ENCODE measurements at places on chromosomes 1 and 21.

DNA sequence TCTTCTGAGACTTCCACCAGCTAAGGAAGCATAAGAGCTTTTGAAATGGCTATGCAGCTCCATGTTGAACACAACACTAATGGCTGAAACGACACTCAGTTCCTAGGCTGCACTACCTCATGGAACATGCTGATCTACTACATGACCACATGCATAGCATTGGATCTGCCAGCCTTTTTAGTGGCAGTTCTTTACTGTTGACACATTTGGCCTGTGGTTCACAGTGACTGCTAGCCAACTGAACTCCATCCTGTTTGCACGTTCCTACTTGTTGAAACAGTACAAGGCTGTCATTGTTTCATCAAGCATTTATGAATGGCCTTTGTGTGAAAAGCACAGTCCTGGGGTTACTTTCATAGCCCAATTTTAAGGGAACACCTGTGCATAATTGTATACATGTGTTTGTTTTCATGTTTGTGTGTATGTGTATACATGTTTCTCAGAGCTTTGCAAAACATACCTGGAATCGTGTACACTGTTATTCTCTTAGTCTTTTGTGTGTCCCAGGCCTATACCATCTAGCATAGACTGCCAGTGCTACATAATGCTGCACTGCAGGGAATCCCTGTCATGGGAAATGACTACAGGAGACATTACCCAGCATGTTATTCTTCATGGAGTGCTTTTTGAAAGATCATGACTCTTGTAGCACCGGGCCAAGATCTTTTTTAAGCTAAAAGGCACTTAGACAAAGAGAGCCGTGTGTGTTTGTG is 179.6 kb upstream of the ESRRG start:
- DNase-seq = peak; percentile 83

GRCh38 chr1:52238887-52239707 is 97.2 kb downstream of the ZFYVE9 start:
- no peak for DNase-seq

GRCh38 chr1:158067662-158068061 is 74.2 kb downstream of the KIRREL1 start:
- DNase-seq = no peak

- DNase-seq = no peak
Measured at GRCh38 chr21:46145159-46145839, 10.1 kb downstream of the FTCD start.

GRCh38 chr1:44036409-44037139 is 5.3 kb upstream of the SLC6A9 start:
- DNase-seq = peak; percentile 79

DNA sequence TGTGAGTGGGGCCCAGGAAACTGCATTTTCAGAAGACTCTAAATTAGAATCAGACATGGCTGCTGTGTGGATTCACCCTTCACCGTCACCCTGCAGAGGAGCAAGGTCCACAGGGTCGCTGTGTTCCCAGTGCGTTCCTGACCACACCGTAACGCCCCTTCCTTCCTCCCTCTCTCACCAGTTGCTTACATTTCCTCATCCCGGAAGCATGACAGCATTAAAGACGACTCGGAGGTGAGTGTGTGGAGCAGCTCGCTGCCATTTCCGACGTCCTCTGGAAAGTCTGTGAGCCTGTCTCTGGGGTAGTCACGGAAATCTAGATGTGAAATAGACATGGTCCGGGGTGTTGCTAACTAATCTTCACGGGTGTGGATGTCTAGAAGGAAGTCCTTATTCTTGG is 45.9 kb downstream of the FAAP20 start:
- no peak for DNase-seq

DNA sequence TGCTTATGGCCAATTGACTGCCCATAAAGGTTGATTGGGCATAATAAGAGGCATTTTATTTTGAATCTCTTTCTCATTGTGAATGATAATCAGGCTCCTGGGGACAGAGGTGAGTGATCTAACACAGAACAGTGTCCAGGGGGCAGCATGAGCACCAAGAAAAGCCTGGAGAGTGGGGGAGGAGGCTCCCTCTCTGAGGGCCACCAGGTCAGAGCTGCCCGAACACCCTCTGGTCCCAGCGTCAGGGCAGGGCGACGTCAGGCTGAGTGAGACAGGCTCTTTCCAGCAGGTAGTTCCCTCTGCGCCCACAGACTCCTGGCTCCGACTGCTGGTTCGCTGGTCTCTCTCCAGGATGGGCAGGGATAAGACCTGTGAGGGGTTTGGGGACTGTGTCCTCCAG is 250.2 kb upstream of the C1orf174 start:
- no peak for DNase-seq

DNA sequence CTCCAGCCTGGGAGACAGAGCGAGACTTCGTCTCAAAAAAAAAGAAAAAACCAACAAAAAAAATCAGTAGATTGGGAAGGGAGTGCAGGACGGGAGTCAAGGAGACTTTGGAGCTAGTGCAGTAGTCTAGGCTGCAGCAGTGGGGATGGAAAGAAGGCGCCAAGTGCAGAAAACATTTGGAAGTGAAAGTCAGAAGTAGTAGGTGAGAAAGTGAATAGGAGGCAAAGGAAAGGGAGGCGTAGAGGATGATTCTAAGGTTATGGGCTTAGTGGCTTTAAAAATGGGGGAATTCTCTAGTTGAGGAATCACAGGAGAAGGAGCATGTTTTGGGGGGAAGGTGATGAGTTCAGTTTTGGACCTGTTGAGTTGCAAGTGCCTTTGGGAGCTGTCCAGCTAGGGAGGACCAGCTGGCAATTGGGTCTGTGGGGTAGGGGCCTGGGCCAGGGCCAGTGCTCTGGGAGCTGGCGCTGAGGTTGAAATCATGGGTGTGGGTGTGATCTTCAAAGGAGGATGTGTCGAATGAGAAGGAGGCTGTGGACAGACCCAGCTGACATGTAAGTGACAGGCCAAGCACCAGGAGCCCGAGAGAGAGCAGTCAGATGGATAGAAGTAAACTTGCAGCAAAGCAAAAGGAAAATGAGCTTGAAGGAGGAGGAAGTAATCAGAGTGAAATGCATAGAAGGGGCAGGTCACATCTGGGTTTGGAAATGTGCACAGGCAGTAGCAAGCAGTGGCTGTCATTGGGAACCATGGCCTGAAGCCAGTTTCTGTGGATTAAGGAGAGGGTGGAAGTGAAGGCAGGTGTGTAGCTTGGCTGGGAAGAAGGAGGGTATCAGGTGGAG is 15.8 kb downstream of the TMCC2 start:
- DNase-seq = peak; percentile 65

- peak; percentile 95 for DNase-seq
Measured at GRCh38 chr1:208942394-208943130, 641.0 kb upstream of the CAMK1G start.

GRCh38 chr1:233459968-233460367 is 132.4 kb downstream of the MAP3K21 start:
- no peak for DNase-seq

- DNase-seq = peak; percentile 24
Measured at GRCh38 chr1:221712198-221712684, 29.6 kb downstream of the DUSP10 start.

Measured in NCI-H69 (cell line).